ENCODE measurements at places on chromosomes 6 and 20.

- DNase-seq, result no peak
Measured at GRCh38 chr6:121236984-121237383, 97.3 kb downstream of the TBC1D32 start.

DNA sequence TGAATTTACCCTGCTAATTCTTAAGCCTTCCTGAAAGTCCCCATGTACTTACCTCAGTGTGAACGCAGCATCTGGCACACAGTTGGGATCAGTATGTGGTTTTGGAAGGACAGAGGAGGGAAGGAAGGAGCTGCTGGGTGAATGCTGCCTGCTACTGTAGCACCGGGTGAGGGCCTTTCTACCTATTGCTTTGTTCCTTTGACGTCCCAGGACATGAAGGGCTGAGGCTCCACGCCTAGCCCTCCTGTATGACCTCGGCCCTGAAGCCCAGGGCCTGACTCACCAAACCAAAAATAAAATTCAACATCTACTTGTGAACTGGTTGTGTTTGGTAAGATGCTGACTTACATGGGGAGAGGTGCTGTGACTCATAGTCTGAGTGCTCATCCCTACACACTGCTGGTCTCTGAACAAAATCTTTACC is 51.1 kb downstream of the ARID1B start:
- no peak for DNase-seq

DNA sequence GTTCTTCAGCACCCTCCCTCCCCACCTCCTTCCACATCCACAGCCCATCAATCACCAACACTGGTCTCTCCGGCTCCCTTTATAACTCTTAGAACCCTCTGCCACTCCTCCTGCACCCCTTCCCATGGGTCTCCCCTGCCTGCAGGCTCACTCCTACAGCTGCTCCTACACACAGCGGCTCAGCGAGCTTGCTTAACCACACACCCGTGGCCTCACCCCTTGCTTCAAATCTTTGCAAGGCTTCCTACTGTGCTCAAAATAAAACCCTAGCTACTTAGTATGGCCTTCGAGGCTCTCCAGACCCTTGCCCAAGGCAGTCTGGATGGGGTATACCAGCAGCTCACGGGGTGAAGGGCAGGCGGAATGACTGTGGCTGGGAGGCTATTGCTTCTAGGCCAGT is 63.7 kb downstream of the JPH2 start:
- no peak for DNase-seq

- no peak for DNase-seq
Measured at GRCh38 chr6:148952147-148953035, 205.6 kb downstream of the UST start.

GRCh38 chr6:28160233-28160632 is 18.6 kb downstream of the ZKSCAN8 start:
- DNase-seq, result no peak

DNA sequence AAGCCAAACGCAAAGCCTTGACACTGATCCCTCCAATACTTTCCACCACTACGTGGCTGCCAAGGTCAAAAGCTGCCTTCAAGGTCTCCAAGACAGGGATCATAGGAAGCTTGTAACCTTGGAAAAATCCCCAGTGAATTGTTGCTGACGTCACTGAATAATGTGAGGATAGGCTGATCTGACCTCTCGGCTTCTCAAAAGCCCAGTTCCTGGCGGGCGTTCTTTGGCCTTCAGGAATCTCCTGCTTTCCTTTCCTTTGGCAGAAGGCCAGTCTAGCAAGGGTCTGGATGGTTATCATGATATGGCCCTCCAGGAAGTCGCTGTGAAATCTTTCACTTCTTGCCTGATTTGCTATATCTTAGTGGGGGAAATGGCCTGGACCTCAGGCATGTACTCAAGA is 61.4 kb upstream of the TNFAIP3 start:
- no peak for DNase-seq

DNA sequence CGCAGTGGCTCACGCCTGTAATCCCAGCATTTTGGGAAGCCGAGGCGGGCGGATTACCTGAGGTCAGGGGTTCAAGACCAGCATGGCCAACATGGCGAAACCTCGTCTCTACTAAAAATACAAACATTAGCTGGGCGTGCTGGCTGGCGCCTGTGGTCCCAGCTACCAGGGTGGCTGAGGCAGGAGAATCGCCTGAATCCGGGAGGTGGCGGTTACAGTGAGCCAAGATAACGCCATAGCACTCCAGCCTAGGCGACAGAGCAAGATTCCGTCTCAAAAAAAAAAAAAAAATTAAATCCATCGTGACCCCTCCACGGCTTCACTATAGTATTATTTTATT is 1.2 kb upstream of the CPNE1 start:
- DNase-seq, result no peak

DNA sequence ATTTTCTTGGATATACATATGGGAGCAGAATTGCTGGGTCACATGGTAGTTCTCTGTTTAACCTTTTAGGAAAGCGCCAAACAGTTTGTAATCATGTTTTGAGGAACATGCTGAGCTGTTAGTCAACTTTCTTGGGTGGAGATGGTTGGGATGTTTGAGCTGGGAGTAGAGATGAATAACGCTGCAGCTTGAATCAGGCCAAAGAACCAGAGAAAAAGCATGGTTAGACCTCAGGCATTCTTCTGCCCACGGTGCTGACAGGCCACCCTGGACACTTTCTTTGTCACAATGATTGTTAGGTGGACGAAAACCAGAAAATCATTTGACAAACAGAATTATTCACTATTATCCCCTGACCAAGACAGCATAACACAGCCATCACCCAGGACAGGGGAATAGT is 66.8 kb downstream of the PRDM1 start:
- DNase-seq, result no peak

- no peak for DNase-seq
Measured at GRCh38 chr6:151113641-151114040, 126.1 kb upstream of the AKAP12 start.

DNA sequence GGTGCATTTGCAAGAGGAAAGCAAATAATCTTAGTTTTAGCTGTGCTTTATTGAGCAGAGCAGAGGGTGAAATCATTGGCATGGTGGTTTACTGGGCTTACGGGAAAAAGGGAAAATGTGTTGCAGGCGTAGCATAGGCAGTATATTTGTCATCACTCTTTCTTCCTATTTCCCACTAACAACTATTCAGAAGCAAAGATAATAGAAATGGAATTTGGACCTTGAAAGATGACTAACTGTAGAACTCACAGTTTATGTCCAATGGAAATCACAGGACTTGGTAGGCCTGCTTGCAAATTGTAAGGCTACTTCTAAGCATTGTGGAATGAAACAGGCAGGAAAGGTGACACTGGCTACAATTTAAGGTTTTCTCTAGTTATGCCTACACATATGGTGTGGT is 611.9 kb upstream of the MAN1A1 start:
- DNase-seq, result no peak

- no peak for DNase-seq
Measured at GRCh38 chr20:45649312-45649863, 18.3 kb upstream of the WFDC9 start.

DNA sequence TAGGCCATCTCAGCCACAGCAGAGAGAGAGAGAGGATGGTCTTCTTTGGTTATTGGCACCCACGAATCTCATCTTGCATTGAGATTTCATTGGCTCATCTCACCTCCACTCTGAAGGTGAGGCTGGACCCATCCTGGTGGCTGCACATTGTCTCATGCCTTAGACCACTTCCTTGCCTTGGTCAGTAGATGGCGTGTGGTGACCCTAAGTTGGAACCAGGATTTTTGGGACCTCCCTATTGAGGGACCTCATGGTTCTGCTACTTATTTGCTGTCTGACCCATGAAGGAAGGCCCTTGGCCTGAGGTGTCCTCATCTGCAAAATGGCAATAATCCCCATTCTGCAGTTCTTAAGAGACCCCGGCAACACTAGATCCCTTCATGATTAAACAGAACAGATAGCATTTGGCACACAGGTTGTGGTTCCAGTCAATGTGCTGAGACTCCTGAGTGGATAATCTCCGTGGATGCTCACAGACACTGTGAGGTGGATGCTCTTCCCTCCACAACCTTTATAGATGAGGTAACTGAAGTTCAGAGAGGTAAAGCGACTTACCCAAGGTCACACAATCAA is 21.5 kb upstream of the AAR2 start:
- no peak for DNase-seq

All from NCI-H1436 treated with DMSO at 0.1 percent for 48 hours (cell line).